Cardiac septum (tissue), 1 donor: ENCODE measurements at places on chromosomes 13 and 19. TPM values are rescaled to one million over a fixed set of nuclear protein-coding genes. Genes with fewer than 3 reads are reported as not detected.

Gene ZNF497
- total RNA-seq, result 0.40 TPM

GRCh38 chr13:66845393-66845792, 384.7 kb downstream of the PCDH9 start:
- DNase-seq, result no peak

Gene GFY
- total RNA-seq, result not detected

DNA sequence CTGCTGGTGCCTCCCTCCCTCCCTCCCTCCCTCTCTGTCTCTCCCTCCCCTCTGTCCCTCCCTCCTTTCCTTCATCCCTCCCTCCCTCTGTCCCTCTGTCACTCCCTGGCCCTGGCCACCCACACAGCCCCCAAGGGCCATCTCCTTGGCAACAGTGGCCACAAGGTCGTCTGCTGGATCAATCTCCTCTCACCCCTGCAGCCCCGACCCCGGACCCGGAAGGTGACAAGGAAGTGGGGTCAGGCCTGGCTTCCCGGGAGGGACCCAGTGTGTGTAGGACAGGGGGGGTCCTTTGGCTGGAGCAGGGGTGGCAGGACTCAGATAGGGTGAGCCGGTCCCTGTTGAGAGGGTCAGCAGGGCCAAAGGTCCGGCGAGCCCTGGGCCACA, 21.9 kb upstream of the TCF3 start:
- DNase-seq, result no peak

- no peak for DNase-seq
Observed at GRCh38 chr13:50916701-50917184, 7.2 kb downstream of the RNASEH2B start.

Gene ZNF154
- 6.0 TPM for total RNA-seq

- DNase-seq, result no peak
Observed at GRCh38 chr19:5607318-5608275, 15.0 kb downstream of the SAFB2 start.

Gene NOVA2
- 5.9 TPM for total RNA-seq

GRCh38 chr13:96963786-96964475, 30.3 kb downstream of the OXGR1 start:
- no peak for DNase-seq

Gene PSENEN
- total RNA-seq, result 43.2 TPM

GRCh38 chr19:8466018-8466417, 21.2 kb downstream of the HNRNPM start:
- no peak for DNase-seq

DNA sequence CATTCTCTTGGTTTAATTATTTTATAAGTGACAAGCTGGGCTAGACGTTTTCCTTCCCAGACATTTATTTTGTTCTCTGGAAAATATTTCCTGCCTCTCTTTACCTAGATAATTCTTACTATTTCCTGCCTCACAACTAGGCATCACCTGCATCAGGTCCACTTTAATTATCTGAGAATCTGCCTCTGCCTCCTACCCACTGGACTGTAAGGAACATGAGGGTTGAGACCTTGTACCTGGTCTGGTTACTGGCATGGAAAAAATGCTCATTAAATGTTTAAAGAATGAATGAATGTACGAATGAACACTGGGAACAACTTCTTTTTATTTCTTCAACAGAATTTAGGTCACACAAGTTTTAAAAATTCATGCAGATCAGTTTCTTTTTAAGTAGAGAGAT, 13.4 kb upstream of the METTL21C start:
- DNase-seq, result no peak

Gene RFC3
- total RNA-seq, result 5.0 TPM

DNA sequence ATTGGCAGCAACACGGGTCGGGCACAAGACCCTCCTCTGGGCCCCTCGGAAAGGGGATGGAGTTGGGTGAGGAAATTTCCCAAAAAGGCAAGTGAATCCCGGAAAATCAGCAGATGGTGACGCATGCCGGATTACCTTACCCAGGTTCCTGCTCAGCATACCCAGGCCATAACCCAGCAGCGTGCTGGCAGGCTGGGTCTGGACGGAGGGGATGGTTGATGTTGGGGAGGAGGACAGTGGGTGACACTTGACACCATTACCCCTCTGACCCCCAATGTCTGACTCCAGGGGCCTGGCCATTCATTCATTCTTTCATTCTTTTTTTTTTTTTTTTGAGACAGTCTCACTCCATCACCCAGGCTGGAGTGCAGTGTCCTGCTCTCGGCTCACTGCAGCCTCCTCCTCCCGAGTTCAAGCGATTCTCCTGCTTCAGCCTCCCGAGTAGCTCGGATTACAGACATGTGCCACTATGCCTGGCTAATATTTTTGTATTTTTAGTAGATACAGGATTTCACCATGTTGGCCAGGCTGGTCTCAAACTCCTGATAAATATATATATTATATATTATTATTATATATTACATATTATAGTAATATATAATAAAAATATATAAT, 799 bp downstream of the PVR start:
- DNase-seq, result no peak

DNA sequence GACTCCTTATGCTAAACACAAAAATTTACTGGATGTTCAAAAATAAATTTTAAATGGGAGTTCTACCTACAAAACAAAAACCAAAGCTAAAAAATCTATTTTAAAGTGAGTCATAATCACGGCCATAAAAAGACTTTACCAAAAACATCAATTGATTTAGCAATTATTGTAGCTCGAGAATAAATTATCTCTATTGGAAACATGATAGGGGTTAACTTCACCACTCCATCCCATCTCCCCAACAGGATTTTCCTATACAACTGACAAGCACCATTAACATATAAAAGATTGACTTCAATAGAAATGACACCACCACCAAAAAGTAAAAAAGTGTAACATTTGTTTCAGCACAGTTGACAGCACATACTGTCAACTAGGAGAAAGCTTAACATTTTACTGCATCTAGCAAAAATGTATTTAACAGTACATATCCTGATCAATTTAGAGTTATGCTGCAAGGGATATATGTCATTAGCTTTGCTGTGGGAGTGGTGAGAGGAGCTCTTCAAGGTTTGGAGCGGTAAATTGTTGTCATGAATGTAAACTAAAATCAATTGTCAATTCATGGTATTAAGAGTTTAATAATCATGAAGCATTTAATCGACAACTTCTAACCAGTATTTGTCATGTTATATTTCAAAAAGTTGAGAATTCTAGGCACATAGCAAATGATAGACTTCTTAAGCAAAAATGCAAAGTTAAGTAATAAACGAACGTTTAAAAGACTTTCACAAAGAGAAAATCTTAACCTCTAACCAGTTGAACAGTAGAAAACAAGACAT, 3.8 kb downstream of the UBL3 start:
- DNase-seq, result no peak

Gene NALCN
- total RNA-seq, result 2.3 TPM

GRCh38 chr13:89361909-89362308, 1690.7 kb downstream of the SLITRK5 start:
- DNase-seq, result no peak

DNA sequence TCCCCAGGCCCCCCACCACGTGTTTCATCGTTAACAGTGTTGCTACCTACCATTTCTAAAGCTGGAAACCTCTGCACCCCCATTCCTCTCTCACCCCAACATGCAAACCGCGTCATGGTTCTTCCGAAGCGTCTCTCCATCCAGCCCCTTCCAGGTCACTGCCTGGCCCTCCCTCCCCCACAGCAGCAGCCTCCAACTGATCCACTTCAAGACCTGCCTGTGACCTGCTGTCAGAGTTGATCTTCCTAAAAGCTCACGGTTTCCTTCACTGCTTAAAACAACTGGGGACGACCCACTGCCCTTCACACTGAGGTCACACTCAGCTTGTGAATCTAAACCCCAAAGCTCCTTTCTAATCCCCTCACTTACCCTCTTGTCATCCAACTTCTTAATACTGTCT, 47.7 kb downstream of the STK24 start:
- DNase-seq, result no peak

Gene RNF225
- not detected for total RNA-seq

DNA sequence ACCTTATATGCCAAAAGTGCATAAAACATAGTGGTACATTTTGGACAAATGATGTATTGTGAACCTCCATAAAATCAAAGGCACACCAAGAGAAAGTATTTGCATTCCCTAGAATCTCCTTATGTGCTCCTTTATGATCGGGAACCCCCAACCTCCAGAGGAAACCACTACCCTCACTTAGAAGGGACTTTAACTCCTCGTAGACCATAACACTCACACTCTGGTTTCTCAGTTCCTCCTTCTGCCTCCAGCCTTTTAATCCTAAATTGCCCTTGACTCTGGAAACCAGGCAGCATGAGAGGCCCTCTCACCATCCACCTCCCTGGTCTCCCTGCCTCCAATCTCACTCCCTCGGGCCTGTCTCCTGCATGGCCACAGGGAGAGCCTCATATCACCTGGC, 9.8 kb upstream of the KCNN4 start:
- DNase-seq, result no peak

- DNase-seq, result no peak
Observed at GRCh38 chr13:104759069-104759468, 1692.9 kb upstream of the SLC10A2 start.

DNA sequence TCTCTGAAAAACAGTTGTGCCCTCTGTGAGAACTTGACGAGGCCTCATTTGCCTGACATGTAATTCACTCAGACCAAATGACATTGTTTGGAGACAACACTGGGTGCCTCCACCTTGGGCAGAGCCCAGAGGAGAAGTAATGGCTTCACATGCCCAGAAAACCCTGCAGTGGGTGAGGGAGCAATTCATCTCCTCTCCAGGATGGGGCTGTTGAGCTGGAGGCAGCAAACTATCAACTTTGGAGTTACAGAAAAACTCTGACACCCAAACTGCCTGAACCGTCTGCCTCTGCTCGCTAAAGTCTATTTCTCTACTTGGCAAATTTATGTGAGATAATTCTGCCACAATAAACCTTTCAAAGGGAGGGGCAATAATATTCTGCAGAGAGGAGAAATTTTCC, 146.9 kb downstream of the DCLK1 start:
- DNase-seq, result no peak

Gene STK24
- total RNA-seq, result 63.5 TPM

DNA sequence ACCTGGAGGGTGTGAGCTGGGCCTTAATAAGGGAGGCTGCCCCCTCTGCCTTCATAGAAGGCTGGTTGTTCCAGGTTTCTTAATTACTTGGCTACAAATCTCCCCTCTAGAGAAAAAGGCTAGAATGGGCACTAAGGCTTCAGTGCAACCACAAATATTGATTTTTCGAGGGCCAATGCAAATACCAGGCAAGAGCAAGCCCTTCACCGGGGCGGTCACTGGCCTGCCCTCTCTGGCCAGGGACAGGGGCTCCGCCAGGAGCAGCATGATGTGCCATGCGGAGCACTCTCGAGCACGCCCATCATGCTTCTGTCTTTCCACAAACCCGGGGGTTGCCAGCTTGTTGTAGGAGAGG, 127.8 kb upstream of the SPACA7 start:
- DNase-seq, result peak; percentile 53

GRCh38 chr13:87675851-87676250, 4.7 kb downstream of the SLITRK5 start:
- DNase-seq, result no peak

- DNase-seq, result peak; percentile 51
Observed at GRCh38 chr19:27392027-27392632, 1820.8 kb downstream of the UQCRFS1 start.

DNA sequence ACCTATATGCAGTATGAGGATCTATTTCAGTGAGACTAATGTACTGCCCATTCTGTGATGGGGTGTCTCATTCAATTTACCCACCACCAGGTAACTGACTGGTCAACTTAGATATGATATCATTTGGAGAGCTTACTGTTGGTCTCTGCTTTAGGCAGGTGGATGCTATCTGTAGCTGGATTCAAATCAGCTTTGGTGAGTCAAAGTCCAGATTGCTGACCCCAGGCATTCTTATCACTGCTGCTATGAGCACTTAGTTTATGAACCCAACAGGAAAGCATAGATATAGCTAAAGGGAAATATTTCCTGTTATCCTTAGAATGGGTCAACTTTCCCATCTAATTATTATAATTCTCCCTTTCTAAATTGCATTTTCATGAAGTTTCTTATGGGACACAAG, 1295.2 kb upstream of the SPRY2 start:
- no peak for DNase-seq

- no peak for DNase-seq
Observed at GRCh38 chr19:41928221-41928683, at the start of gene ERFL. Gene ERFL (minus strand): TSS chr19:41928449. CDS start chr19:41912919, 15,530 bp downstream.

DNA sequence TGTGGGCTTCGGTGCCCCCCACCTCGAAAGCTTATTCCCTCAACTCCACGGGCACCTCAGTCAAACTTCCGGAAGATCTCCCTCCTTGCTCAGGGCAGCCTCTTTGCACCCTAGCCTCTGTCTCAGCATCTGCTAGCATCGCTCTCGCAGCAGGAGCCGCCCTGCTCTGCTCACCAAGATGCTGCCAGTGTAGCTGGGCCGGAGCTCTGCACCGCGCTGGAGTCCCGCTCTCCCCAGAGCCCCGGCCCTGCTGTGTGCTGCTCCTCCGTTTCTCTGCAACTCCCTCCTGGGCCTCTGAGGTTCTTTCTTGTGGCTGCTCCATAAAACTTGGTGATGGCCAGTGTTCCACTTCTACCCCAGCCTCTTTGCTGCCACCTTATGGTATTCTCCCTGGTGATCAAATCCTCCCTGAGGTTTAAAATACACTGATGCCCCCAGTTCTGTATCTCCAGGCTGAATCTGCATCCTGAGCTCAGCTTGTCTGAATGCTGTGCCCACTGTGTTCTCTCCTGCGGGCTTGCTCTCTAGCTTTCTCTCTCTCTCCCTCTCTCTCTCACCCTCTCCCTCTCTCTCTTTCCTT, 198.0 kb downstream of the UQCRFS1 start:
- peak; percentile 54 for DNase-seq

DNA sequence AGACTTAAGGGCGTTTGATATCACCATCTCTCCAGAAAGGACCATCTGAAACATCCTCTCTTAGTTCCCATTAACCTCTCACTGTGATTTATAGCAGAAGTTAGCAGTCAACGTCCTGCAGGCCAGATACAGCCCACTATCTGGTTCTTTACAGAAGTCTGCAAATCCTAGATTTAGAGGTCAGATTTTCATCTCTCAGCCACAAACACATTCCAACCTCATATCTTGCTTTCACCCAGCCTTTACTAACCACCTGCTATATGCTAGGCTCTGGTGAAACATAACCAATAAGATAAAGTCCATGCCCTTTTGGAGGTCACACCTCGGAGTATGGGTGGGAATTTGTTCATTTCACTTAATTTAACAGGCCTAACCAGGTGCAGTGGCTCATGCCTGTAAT, 76.8 kb upstream of the CACNA1A start:
- no peak for DNase-seq

Gene GZMM
- total RNA-seq, result 0.43 TPM

GRCh38 chr13:89806594-89806993, 1540.9 kb upstream of the MIR17HG start:
- DNase-seq, result no peak
